ENCODE measurements at places on chromosomes 7 and 10. TPM values are rescaled to one million over a fixed set of nuclear protein-coding genes. Genes with fewer than 3 reads are reported as not detected.
A peak's percentile ranks its signal among the peaks of the same experiment; 100 is the strongest.

GRCh38 chr10:110074298-110074697 is 66.5 kb downstream of the ADD3 start:
- no peak for DNase-seq
- no peaks in the 10 kb centered on the region for H3K36me3 ChIP-seq
- peak overlapping the region; percentile 73 for H3K27ac ChIP-seq
- H3K27me3 ChIP-seq: no peaks in the 10 kb centered on the region

Gene EDRF1
- total RNA-seq: 28.1 TPM

DNA sequence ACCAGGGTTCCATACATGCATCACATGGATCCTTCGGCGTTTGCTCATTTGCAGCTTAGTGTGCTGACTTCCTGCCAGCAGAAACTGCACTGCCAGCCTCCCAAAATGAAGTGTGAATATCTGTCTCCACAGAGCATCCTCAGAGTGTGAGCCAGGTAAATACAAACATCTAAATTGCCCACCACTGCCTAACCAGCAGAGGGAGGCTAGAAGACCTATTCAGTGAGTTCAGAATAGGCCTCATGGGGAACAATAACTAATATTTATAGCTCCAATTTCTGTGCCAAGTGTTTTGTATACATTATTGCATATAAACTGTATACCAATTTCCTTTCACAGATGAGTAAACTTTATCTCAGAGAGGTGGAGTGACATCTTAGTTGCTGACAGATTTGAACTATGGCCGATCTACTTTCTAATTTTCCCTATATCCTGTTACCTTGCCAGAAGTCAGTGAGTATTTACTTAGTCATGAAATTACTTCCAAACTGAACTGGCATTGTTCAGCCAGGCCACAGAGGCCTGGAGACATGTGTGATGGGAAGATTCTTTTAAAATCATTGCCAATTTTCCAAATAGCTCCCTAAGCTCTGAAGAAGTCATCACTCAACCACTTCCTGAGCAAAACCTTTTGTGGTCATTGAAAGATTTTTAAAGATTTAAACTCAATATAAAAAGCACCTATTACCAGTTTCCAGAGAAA is 926.5 kb upstream of the GHITM start:
- H3K4me1 ChIP-seq: no peaks in the 10 kb centered on the region
- no peaks in the 10 kb centered on the region for H3K27me3 ChIP-seq
- H3K4me3 ChIP-seq: no peak overlapping the region
- H3K36me3 ChIP-seq: no peaks in the 10 kb centered on the region
- DNase-seq: no peak
- no peak overlapping the region for H3K27ac ChIP-seq

DNA sequence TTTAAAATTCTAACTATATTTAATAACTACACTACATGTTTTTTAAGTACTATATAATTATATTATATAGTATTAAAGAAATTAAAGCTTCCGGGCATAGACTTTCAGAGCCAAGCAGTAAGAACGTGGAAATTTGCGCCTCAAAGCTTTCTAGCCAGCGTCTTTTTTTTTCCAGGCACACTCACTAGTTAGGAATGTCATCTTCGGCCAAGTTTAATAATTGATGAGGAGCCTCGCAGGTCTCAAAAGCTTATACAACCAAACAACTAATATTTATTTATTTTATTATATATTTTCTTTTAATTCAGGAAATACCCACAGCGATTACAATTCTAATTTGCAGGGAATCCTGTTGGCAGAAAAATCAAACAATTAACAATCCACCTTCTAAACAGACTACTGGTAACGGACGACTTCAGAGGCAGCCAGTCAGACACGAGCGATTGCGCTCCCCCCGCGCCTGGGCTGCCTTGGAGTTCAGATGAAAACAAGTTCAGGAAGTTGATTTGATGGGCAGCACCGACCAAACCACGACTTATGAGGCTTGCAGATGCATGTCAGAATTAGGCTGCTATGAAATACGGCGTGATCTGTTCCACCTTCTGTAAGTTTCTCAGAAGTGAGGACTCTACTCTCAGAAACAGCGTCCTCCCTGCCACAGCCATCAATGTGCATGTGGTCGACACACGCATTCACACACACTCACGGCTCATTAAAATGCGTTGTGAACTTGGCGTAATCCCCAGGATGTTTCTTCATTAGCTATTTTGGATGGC is 431.8 kb upstream of the MGMT start:
- H3K27me3 ChIP-seq: no peaks in the 10 kb centered on the region
- H3K27ac ChIP-seq: no peak overlapping the region
- no peaks in the 10 kb centered on the region for H3K4me1 ChIP-seq
- DNase-seq: no peak
- no peak overlapping the region for H3K4me3 ChIP-seq

GRCh38 chr10:53315709-53316108 is 543.1 kb upstream of the MBL2 start:
- no peaks in the 10 kb centered on the region for H3K36me3 ChIP-seq
- H3K27ac ChIP-seq: no peak overlapping the region
- no peak overlapping the region for H3K4me3 ChIP-seq
- DNase-seq: peak; percentile 11
- no peaks in the 10 kb centered on the region for H3K27me3 ChIP-seq
- H3K4me1 ChIP-seq: no peaks in the 10 kb centered on the region

Gene AS3MT
- total RNA-seq: 7.5 TPM

GRCh38 chr7:142745745-142746144 is 3.5 kb upstream of the PRSS1 start:
- no peak overlapping the region for H3K27ac ChIP-seq
- no peak overlapping the region for H3K4me3 ChIP-seq
- H3K36me3 ChIP-seq: no peaks in the 10 kb centered on the region
- H3K27me3 ChIP-seq: no peaks in the 10 kb centered on the region
- H3K4me1 ChIP-seq: no peaks in the 10 kb centered on the region
- no peak for DNase-seq

DNA sequence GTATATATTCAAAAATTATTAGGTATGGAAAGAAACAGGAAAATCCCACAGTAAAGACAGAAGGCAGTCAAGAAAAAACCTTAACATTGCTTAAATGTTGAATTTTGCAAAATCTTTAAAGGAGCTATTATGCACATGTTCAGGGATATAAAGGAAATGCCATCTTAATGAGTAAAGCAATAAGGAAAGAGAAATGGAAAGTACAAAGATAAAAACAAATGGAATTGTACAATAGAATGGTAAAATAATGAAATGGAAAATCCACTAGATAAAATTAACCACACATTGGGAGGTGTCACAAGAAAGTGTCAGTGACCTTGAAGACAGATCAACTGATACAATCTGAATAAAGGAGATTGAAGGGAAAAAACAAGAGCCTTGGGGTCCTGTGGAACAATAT is 82.0 kb downstream of the KIF20B start:
- H3K27me3 ChIP-seq: no peaks in the 10 kb centered on the region
- H3K27ac ChIP-seq: no peak overlapping the region
- H3K36me3 ChIP-seq: 0 out of 2 replicates have a peak, but pooled peaks cover 1% of the 10 kb centered on the region
- no peaks in the 10 kb centered on the region for H3K4me1 ChIP-seq
- peak; percentile 42 for DNase-seq
